ENCODE measurements at places on chromosomes 12 and 14.

DNA sequence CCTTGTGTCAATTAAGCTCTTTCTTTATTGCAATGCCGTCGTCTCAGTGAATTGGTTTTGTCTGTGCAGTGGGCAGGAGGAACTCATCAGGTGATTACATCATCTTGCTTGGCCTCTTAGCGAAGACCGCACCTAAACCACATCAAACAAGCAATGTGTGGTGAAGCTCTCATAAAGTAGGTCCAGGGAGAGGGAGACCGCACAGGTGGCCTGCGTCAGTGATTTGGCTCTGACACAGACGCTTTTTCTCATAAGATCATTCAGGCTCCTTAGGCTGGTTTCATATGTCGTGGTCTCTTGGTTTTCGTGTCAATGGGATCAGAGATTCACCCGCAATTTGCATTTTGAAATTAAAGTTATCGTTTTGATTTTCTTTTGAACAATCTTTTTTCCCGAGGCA, 6.7 kb upstream of the TESC start:
- DNase-seq, result no peak

GRCh38 chr14:35342489-35343010, 50.4 kb downstream of the PSMA6 start:
- DNase-seq, result no peak

DNA sequence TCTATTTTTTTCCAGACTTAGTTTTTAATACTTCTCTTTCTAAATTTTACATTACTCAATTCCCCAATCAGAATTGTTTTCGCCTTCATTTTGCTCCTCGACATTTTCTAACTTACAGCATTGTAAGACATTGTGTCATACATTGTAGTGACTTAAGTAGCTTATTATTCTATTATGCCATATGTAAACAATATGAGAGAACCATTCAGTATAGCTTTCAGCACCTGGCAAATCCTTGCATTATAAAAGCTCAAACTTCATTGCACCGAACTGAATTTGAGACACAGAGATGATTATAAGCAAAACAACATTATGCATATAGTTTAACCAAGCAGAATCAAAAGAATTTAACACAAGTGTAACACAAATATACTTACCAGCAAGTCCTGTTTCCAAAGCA, 46.8 kb downstream of the EXOC5 start:
- no peak for DNase-seq

- no peak for DNase-seq
These were observed 193.0 kb downstream of the CRADD start for GRCh38 chr12:93870020-93870795.

GRCh38 chr14:94360945-94361565, 27.3 kb downstream of the SERPINA1 start:
- DNase-seq, result no peak

DNA sequence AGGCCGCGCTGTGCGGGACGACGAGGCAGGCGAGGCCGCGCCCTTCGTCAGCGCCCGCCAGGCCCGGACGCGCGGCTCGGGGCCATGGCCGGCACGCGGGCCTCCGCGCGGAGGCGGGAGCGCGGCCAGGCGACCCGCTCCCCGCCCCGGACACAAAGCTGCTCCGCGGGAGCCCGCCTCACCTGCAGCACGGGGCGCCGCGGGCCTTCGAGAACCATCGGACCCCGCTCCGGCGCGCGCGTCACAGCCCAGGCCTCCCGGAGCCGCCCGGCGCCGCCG, 342 bp downstream of the DICER1 start:
- peak; percentile 17 for DNase-seq

GRCh38 chr12:105228966-105229365, 7.0 kb downstream of the APPL2 start:
- peak; percentile 94 for DNase-seq

DNA sequence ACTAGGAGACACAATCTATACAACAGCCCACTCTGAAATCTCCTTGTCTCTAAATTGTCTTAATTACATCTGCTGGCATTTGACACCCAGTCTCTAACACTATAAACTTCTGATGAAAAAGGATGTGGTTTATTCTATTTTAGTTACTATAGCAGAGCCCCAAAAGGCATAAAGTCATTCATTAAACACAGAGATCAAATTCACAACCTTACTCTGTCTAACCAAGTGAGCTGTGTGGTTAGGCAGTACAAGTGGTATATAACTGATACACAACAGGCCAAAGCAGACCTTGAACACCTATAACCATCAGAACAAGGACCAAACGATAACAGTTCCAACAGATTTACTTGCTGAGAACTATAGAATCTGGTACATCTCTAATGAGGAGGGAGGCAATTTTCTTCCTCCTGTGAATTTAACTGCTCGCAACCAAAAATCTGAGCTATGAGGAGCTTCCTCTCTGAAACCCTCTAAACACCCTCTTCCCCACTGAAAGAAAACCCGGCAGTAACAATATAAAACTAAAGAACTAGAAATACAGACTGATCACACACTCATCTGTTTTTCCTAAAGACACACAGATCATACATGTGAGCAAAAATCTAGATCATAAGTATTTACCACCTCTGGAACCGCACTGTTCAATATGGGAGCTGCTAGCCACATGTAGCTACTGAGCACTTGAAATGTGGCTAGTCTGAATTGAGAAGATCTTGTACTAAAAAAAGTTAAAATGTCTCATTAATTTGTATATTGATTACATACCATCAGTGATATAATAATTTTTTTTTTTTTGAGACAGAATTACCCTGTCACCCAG, 17.7 kb downstream of the SPPL3 start:
- no peak for DNase-seq

DNA sequence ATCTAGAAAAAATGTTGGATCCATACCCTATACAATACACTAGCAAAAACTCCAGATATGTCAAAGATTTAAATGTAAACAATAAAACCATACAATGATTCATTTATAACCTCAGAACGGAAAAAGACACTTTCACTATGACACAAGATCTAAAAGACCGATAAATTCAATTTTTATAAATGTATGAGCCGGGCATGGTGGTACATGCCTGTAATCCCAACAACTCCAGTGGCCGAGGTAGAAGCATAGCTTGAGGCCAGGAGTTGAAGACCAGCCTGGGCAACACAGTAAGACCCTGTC, 2.5 kb upstream of the SOS2 start:
- no peak for DNase-seq

GRCh38 chr12:119180380-119181040, 1.8 kb downstream of the HSPB8 start:
- DNase-seq, result peak; percentile 47

- DNase-seq, result peak; percentile 70
These were observed 60.9 kb upstream of the OR4E1 start for GRCh38 chr14:21734457-21735074.

- no peak for DNase-seq
These were observed 130.2 kb downstream of the PELI2 start for GRCh38 chr14:56248442-56248841.

DNA sequence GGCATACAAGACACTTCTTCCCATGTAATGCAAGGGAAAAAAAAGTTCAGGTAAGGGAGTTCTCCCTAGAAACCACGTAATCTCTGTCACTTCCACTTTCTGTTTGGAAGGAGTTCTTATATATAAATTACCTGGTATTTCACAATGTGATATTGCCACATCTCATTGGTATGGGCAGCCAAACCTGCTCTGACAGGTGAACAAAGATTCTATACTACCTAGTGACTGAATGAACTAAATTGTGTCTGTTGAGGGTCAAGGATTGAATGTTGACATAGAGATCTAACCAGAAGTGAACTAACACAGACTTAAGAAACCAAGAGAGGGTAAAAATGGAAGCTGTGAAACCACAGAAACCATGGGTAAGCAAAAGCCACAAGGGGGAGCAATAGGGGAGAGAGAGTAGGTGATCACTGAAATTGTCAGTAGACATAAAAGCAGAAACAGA, 161.3 kb downstream of the RPL10L start:
- no peak for DNase-seq

- no peak for DNase-seq
These were observed 20.6 kb upstream of the APOLD1 start for GRCh38 chr12:12764824-12765223.
